ENCODE measurements at places on chromosomes 3 and 15.

GRCh38 chr15:25655207-25655948, 207.7 kb downstream of the ATP10A start:
- no peak for DNase-seq

GRCh38 chr15:70252951-70253320, 155.2 kb upstream of the TLE3 start:
- DNase-seq = no peak

GRCh38 chr3:10568549-10568948, 63.2 kb upstream of the ATP2B2 start:
- no peak for DNase-seq

DNA sequence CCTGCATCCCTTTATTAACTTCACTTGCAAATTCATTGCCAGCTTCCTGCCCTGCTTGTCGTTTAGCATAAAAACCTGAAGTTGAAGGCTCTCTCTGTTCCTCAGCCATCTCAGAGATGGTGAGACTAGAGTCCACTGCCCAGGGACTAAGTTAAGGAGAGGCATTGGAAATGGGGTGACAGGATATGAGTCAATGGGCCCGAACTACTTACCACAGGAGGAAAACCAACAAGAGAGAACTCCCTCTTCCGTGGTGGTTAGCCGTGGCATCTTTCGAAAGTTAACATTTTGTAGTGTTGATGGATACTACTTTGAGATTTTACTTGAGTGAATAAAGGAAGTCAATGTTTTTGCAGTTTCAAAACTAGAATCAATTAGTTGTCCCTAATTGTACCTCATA, 65.3 kb downstream of the LRTM1 start:
- DNase-seq = no peak

DNA sequence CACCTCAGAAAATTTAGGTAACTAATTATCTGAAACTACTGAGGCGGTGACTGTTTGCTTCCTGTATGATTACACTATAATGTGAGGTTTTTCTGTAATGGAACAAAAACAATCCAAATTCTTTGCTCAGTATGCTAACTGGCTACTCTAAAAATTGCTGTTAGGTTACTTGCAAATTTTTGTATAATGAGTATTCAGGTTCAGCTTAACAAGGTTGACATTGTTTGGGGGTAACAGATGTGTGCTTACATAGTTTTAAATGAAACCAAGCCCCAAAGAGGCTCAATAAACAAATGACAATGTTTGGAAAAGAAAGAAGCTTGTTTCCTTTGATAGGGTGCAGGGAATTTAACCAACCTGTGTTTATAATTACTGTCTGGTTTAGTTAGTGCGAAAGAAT, 414.5 kb upstream of the MDFIC2 start:
- no peak for DNase-seq

DNA sequence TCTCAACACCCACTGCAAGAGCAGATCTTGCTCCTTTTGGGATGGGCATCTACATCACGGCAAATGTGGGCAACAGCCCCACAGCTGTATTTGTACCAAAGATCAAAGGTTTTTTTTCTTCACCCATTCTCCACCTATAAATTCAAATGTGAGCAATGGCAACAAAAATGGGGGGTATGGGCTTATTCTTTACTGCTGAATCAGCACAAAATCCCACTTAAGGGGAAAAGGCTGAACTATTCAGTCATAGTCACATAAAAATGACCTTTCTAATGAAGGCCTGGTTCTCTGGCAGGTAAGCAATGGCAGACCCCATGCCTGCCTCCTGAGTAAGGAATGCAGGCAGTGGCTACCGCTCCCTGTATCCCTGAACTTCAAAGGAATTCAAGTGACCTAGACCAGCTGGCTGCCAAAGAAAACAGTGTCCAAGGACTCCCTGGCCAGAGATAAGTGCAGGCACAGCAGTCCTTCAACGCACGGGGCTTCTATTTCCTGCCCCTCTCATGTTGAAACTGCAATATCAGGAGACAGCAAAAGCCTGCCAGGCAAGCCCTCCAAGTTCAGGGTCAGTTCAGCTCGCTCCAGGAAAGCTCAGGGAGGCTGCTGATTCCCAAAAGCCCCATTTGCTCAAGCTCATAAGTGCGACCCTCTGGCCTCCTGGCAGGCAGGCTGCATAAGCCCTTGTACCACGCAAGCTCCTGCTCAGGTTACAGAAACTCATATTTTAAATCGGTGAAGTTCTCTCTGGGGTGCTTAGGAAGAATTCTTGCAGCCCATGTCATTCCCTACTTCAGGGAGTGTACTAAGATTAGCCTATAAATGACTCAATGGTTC, 134.1 kb downstream of the PDZRN3 start:
- DNase-seq = no peak

DNA sequence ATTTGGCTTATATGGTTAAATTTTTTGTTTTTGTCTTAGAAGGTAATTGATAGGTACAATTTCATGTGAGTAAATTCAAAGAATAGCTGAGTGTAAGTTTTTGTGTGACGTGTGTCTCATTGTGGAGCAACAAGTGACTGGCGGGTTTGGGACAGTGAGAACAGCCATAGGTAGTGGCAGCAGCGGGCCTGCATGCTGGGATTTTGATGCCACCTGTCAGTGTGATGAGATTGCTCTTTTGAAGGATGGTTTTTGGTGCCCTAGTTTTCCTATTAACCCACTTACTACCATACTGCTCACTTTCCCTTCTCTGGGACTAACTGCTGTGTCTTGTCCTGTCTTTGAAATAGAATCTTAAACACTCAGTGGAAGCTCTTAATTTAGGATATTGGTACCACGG, 522.6 kb downstream of the NAALADL2 start:
- no peak for DNase-seq

DNA sequence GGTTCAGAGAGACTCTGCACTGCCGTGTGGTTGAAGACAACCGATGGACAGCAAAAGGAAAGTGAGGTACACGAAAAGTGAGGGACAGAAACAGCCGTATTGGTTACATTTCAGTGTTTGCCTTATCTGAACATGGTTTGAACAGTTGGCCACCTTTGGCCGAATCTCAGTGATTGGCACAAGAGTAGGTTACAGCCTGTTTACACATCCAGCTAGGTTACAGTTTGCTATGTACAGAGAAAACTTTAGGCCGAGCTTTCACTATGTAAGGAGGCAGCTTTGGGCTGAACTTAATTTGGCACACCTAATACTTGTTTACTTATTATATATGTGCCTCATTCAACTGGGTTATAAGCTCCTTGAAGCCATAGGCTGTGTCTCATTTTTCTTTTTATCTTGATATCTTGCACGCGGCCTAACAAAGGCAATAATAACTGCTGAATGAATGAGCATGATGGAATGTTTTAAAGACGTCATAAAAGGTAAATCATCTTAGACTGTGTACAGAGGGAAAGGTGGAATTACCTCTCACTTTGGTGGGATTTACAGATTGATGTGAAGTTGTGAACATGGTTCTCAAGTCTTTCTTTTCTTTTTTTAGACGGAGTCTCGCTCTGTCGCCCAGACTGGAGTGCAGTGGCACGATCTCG, 17.2 kb upstream of the GREM1 start:
- DNase-seq = no peak

DNA sequence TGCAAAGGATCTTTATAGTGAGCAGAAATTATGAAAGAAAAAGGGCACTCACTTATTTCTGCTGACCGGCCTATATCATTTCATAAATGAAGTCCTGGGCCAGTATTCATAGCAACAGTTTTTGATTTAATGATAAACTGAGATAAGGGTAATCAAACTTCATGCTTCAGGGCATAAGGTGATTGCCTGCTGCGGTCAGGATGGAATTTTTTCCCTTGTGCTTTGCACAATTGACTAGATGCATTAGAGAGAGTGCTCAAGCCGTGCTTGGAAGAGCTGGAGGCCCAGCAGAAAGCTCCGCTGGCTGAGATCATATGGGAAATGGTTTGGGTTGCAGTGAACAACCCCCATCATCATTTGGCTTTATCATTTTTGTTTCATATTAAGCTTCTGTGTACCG, 10.4 kb downstream of the SEMA6D start:
- no peak for DNase-seq

GRCh38 chr3:105067361-105067760, 299.3 kb upstream of the ALCAM start:
- DNase-seq = no peak

- DNase-seq = no peak
These were observed 66.3 kb upstream of the NAALADL2 start for GRCh38 chr3:174792864-174793263.

DNA sequence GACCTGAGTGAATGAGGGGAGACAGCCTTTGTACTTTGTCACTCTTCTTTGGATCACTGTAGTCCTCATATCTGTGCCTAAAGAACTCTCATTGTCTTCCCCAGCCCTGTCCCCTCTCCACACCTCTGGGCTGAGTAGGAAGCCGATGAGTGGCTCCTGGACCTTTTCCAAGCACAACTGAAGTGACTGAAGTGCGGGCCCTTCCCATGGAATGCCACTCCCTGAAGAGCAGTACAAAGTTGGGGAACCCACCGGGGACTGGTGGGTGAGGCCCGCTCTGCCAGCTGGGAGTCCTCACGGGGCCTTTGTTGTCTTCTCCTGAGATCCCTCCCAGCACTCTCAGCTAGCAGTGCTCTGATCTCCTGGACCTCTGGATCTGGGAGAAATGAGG, 90.1 kb downstream of the AAGAB start:
- DNase-seq = no peak

DNA sequence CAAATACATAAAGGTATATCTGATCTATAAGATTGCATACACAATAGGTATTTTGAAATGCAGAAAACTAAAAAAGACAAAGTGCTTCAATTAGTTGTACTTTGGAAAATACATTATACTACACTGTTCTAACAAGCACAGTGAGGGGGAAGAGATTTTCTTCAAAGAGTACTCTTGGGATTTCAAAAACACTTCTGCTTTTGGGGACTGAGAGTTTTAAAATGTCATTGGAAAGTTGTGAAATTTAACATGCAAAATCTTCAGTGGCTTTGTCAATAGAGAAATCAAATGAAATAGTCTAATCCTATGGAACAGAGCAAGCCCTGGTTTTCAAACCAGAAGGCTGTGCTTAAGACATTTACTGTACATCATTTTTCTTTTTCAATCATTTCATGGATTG, 322.2 kb upstream of the SEMA6D start:
- DNase-seq = no peak

GRCh38 chr3:132064114-132064513, 29.3 kb upstream of the CPNE4 start:
- DNase-seq = no peak

DNA sequence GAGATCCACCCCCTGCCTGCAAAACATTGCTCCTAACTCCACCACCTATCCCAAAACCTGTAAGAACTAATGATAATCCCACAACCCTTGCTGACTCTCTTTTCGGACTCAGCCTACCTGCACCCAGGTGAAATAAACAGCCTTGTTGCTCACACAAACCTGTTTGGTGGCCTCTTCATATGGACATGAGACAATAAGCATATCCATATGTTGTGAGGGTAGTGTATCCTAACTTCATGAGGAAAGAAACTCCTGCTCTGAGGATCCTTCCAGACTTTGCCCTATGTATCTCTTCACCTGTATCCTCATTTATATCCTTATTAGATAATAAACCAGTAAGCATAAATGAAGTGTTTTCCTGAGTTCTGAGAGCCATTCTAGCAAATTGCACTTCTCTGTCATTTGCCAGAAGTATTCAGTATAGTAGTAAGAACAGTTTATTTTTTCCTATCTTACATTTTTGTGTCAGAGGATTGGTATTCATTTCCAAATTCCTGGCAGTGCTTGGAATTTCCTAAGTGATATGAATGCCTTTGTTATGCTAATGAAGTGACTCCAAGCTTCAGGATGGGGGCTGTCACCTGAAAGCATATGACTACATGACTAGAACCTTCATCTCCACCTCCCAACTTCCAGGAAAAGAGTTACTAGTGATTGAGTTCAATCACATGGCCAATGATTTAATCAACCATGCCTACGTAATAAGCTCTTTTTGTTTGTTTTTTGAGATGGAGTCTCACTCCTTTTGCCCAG, 30.2 kb downstream of the TTBK2 start:
- DNase-seq = peak; percentile 76

GRCh38 chr3:179768080-179768479, 115.2 kb downstream of the USP13 start:
- DNase-seq = peak; percentile 56

DNA sequence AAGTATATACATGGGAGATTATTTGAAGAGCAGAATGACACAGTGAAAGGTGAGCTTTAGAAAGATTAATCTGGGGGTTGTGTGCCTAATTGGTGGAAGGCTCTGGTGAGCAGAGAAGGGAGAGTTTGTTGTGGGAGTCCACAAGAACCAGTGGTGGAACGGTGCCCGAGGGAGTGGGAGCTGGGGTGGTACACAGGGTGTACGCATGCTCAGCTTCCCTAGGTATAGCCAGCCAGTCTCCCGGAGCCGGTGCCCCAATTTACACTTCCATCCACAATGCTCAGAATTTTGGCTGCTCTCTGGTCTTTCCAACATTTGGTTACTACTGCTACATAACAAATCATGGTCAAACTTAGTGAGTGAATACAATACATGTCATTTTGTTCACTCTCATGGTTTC, 92.5 kb downstream of the MITF start:
- no peak for DNase-seq

- DNase-seq = no peak
These were observed 404.7 kb upstream of the TGFBR2 start for GRCh38 chr3:30201715-30202114.

DNA sequence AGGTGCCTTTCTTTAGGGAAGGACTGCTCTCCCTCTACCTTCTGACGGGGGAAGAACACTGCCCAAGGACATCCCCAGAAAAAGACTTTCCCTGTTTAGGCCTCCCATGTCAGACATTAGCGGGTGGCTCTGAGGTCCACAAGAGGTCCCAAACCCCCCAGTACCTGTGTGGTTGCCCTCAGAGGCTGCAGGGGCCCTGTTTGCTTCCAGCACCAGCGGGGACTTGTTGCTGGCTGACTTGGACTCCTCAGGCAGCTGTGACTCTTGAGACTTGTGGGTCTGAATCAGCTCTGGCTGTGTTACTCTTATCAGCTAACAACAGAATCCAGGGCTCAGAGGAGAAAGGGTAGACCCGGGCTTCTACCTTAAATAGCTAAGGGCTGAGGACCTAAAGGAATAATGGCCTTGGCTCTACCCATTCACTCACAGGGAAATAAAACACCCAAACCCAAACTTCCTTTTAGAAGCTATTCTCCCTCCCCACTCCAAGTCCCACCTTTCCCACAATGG, 39.2 kb downstream of the SEMA3G start:
- DNase-seq = no peak

DNA sequence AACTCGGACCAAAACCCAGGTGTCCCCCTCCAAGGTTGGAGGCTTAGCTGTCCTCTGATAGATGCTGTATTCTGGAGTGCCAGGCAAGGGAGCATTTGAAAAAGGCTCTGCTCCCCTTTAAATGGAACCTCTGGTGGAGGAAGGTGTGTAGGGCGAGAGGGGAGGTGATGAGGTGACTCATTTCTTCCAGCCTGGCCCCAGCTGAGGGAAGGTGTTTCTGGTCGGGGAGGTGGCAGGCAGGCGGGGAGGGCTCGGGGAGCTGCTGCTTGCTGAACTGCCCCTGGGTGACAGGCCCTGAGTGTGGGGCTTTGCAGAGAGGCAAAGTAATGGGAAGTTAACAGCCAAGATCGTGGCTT, 18.8 kb downstream of the PSTPIP1 start:
- no peak for DNase-seq

- DNase-seq = no peak
These were observed 1209.9 kb downstream of the NSUN3 start for GRCh38 chr3:95272781-95273180.

- no peak for DNase-seq
These were observed 108.8 kb downstream of the ARRDC4 start for GRCh38 chr15:98069256-98069655.
